Sigmoid colon (tissue), 7 donors: ENCODE measurements at places on chromosomes 16 and 17. TPM values are rescaled to one million over a fixed set of nuclear protein-coding genes. Genes with fewer than 3 reads are reported as not detected.

DNA sequence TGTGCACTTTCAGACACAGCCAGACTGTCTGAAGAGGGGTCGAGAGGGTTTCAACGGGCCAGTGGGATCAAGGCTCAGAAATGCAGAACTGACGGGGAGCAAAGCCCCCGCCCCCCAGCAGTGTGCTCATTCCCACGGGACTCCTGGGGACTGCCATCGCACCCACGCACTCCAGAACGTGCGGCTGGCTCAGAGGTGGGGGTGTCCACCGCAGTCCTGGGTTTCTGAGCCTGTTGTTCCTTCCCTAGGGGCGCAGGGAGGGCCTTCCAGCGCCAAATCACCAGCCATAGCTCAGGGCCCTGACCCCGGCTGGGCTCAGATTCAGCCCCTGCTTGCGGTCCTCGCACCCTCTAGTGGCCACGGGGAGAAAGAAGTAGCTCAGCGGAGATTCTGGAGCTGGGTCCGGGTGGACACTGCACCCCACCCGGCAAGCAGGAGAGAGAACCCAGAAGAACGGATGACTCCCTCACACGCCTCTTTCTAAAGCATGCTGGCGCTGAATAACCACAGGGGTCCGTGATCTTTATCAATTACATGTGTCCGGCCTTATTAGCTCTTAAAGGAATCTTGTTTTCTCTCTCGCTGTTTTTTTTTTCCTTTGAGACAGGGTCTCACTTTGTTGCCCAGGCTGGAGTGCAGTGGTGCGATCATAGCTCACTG, 45.0 kb upstream of the USP7 start:
- no peaks in the 10 kb centered on the region for H3K36me3 ChIP-seq
- no peaks in the 10 kb centered on the region for H3K4me1 ChIP-seq
- H3K27ac ChIP-seq, result no peak overlapping the region
- peak; percentile 78 for DNase-seq
- peak overlapping the region; percentile 28 for H3K4me3 ChIP-seq
- no peaks in the 10 kb centered on the region for H3K27me3 ChIP-seq

- H3K27ac ChIP-seq, result no peak overlapping the region
- peaks cover 8% of the 10 kb centered on the region for H3K4me1 ChIP-seq
- no peaks in the 10 kb centered on the region for H3K27me3 ChIP-seq
- no peaks in the 10 kb centered on the region for H3K36me3 ChIP-seq
Observed at GRCh38 chr16:11593581-11593980, 6.9 kb upstream of the LITAF start.

DNA sequence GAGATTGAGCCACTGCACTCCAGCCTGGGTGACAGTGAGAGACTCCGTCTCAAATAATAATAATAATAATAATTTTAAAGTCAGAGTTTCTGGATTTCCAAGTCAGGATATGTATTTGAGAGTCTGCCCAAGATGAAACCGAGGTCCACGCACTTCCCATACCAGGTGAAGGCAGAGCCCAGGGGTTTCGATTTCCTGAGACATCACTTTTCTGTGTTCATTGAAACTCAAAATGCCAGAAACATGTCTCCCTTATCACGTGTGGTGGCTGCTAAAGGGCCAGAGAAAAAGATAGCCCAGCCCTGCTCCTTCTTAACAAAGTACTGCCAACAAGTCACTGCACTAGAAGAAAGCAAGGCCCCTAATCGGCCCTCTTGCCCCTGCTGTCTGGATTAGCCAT, 9.8 kb upstream of the RNF157 start:
- no peaks in the 10 kb centered on the region for H3K4me1 ChIP-seq
- no peak overlapping the region for H3K27ac ChIP-seq
- no peaks in the 10 kb centered on the region for H3K36me3 ChIP-seq
- DNase-seq, result peak; percentile 24

The ACSM5 gene
- total RNA-seq, result 3.1 TPM

GRCh38 chr16:57807968-57808528, 5.8 kb upstream of the KIFC3 start:
- H3K4me1 ChIP-seq, result no peaks in the 10 kb centered on the region
- H3K27me3 ChIP-seq, result no peaks in the 10 kb centered on the region
- H3K4me3 ChIP-seq, result peak overlapping the region; percentile 1
- no peaks in the 10 kb centered on the region for H3K36me3 ChIP-seq
- H3K27ac ChIP-seq, result peak overlapping the region; percentile 44
- DNase-seq, result peak; percentile 90

- H3K27me3 ChIP-seq, result no peaks in the 10 kb centered on the region
- peak; percentile 77 for DNase-seq
- H3K27ac ChIP-seq, result peak overlapping the region; percentile 14
- no peak overlapping the region for H3K4me3 ChIP-seq
- peaks cover 33% of the 10 kb centered on the region for H3K4me1 ChIP-seq
Observed at GRCh38 chr17:55693254-55694216, 29.1 kb downstream of the TMEM100 start.

The CRAMP1 gene
- total RNA-seq, result 6.4 TPM

- H3K4me3 ChIP-seq, result no peak overlapping the region
- H3K36me3 ChIP-seq, result no peaks in the 10 kb centered on the region
Observed at GRCh38 chr17:57507828-57508227, 237.3 kb downstream of the CCDC182 start.

DNA sequence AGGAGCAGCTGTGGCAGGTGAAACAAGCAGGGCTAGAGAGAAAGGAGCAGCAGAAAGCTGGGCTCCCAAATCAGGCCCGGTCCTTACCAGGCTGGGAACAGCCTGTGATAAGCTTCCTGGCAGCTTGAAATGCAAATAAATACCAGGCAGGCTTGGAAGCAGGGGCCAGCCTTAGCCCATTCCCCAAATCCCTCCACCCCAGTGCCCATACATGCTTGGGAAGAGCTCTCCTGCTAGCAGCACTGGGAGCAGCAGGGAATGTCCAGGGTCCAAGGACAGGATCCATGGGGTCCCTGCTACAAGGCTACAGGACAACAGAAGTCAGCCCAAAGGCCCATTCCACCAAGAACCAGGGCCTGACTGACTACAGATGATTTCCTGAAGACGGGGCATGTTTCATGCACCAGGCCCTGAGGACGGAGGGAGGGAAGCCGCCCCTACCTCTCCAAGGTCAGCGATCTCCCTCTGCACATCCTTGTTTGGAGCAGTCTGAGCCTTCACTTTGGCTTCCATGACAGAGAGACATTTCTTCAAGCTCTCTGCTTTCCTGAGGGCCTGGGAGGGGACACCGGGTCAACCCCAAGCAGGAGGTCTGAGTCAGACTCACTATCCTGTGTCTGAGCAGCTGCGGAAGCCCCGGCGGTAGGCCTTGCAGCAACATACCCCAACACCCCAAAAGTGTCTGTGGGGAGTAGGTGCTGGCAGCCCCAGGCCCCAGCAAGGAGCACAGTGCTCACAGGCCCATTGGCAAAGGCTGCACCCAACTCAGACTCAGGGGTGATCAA, 2.6 kb upstream of the EXOSC6 start:
- H3K27me3 ChIP-seq, result no peaks in the 10 kb centered on the region
- DNase-seq, result no peak
- no peak overlapping the region for H3K4me3 ChIP-seq
- H3K27ac ChIP-seq, result no peak overlapping the region

The IGSF6 gene
- 0.83 TPM for total RNA-seq

- H3K27ac ChIP-seq, result no peak overlapping the region
- no peak for DNase-seq
- no peak overlapping the region for H3K4me3 ChIP-seq
- no peaks in the 10 kb centered on the region for H3K36me3 ChIP-seq
- H3K4me1 ChIP-seq, result no peaks in the 10 kb centered on the region
Observed at GRCh38 chr17:13293421-13293820, 275.6 kb upstream of the ELAC2 start.

- peak overlapping the region; percentile 31 for H3K4me3 ChIP-seq
- peaks cover 21% of the 10 kb centered on the region for H3K4me1 ChIP-seq
- peaks cover 32% of the 10 kb centered on the region for H3K27me3 ChIP-seq
- H3K36me3 ChIP-seq, result no peaks in the 10 kb centered on the region
- DNase-seq, result no peak
- H3K27ac ChIP-seq, result no peak overlapping the region
Observed at GRCh38 chr17:39738568-39738901, 797 bp downstream of the GRB7 start.

The ALDOA gene
- total RNA-seq, result 980 TPM

DNA sequence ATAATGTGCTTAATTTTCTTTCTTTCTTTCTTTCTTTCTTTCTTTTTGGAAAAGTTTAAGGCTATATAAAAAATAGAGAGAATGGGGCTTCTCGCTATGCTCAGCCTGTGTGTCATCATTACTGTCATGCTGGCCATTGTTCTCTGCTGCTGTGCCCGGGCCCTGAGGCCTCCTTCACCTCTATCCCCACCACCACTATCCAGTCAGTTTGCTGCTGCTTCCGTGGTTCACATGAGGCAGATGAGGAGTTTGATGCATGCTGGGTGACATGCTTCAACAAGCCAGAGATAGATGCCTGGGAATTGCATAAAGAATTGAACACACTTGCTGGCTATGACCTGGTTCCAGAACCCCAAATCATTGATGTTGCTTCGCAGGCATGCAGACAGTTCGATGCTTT, 36.3 kb downstream of the PITPNC1 start:
- no peak overlapping the region for H3K4me3 ChIP-seq
- H3K4me1 ChIP-seq, result no peaks in the 10 kb centered on the region
- H3K27me3 ChIP-seq, result no peaks in the 10 kb centered on the region
- H3K36me3 ChIP-seq, result no peaks in the 10 kb centered on the region
- no peak for DNase-seq
- H3K27ac ChIP-seq, result no peak overlapping the region

DNA sequence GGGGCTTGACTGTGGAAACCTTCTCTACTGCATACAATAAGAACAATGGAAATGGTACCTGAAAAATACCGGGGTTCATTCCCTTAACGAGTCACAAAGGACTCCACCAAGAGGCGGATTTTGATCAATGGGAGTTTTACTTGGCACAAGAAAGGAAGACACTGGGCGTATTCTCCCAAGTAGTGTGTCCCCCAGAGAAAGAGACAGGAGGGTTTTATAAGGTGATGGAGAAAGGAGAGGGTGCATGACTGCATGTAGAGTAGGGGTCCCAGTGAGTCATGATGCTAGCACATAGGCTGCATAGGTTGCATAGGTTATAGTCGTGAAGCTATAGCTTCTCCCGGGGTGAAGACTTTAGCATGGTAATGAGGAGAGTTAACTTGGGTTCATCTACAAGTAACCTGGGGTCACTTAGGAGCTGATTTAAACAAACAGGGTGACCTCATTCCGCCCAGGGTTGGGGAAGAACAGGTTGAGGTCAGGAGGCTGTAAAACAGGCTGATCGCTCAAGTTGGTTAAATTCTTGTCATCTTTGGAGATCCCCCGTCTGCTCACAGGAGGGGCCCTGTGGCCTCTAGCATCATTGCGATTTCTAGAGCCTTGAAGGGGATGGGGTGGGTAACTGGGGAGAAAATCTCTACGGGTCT, 1.5 kb downstream of the MPV17L start:
- H3K4me3 ChIP-seq, result no peak overlapping the region
- peaks cover 4% of the 10 kb centered on the region for H3K4me1 ChIP-seq
- no peak overlapping the region for H3K27ac ChIP-seq
- H3K36me3 ChIP-seq, result peaks cover 11% of the 10 kb centered on the region

GRCh38 chr17:3983606-3984484, 19.6 kb upstream of the ATP2A3 start:
- DNase-seq, result no peak
- H3K4me3 ChIP-seq, result no peak overlapping the region
- no peaks in the 10 kb centered on the region for H3K4me1 ChIP-seq
- no peaks in the 10 kb centered on the region for H3K36me3 ChIP-seq
- no peaks in the 10 kb centered on the region for H3K27me3 ChIP-seq
- no peak overlapping the region for H3K27ac ChIP-seq

DNA sequence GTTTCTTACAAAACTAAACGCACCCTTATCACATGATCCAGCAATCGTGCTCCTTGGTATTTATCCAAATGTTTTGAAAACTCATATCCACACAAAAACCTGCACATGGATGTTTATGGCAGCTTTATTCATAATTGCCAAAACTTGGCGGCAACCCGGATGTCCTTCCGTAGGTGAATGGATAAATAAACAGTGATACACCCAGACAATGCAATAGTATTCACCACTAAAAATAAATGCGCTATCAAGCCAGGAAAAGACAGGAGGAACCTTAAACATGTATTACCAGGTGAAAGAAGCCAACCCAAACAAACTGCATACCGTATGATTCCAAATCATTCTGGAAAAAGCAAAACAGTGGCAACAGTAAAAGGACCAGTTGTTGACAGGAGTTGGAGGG, 10.0 kb downstream of the SPATA32 start:
- H3K27me3 ChIP-seq, result no peaks in the 10 kb centered on the region
- H3K4me1 ChIP-seq, result peaks cover 12% of the 10 kb centered on the region
- H3K4me3 ChIP-seq, result no peak overlapping the region
- DNase-seq, result no peak
- H3K27ac ChIP-seq, result no peak overlapping the region
- no peaks in the 10 kb centered on the region for H3K36me3 ChIP-seq

The MAFG gene
- 16.8 TPM for total RNA-seq

The USP6 gene
- total RNA-seq, result not detected

The KIF22 gene
- total RNA-seq, result 16.1 TPM

The CA7 gene
- not detected for total RNA-seq

The KCNH4 gene
- total RNA-seq, result not detected

The ACSM2B gene
- not detected for total RNA-seq

The SRCIN1 gene
- 9.4 TPM for total RNA-seq

- no peak overlapping the region for H3K4me3 ChIP-seq
- no peaks in the 10 kb centered on the region for H3K36me3 ChIP-seq
- no peak overlapping the region for H3K27ac ChIP-seq
Observed at GRCh38 chr17:71516149-71516548, 604.7 kb upstream of the SOX9 start.

- no peak for DNase-seq
- H3K27me3 ChIP-seq, result no peaks in the 10 kb centered on the region
- no peaks in the 10 kb centered on the region for H3K36me3 ChIP-seq
- H3K27ac ChIP-seq, result no peak overlapping the region
- H3K4me3 ChIP-seq, result no peak overlapping the region
Observed at GRCh38 chr17:60330731-60331130, 61.2 kb downstream of the USP32 start.

GRCh38 chr17:6061290-6061689, 8.9 kb upstream of the WSCD1 start:
- H3K4me3 ChIP-seq, result no peak overlapping the region
- H3K27ac ChIP-seq, result no peak overlapping the region
- no peaks in the 10 kb centered on the region for H3K27me3 ChIP-seq
- no peak for DNase-seq

The DYNC1LI2 gene
- 283 TPM for total RNA-seq

DNA sequence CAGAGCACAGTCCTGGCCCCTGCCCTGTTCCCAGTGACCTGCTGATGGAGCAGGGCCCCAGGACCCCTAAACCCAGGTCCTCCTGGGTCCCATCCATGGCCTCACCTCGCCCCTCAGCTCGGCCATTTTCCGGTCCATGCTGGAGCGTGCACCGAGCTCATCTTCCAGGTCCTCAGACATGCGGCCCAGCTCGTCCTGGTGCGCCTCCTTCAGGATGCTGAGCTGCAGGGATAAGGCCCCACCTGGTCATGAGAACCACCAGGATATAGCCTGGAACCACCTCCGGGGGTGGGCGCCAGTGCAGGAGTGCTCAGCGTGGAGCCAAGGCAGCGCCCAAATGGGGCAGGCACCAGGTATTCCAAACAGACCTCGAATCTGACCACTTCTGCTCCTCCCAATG, 17.9 kb downstream of the CCDC102A start:
- no peak for DNase-seq
- no peak overlapping the region for H3K4me3 ChIP-seq
- H3K27ac ChIP-seq, result no peak overlapping the region
- no peaks in the 10 kb centered on the region for H3K27me3 ChIP-seq

The ATAD5 gene
- 0.71 TPM for total RNA-seq
